Ureter (tissue), 1 donor: ENCODE measurements at places on chromosomes 1 and 21. TPM values are rescaled to one million over a fixed set of nuclear protein-coding genes. Genes with fewer than 3 reads are reported as not detected.

GRCh38 chr1:100463791-100464424, 74.0 kb upstream of the GPR88 start:
- DNase-seq, result no peak

DNA sequence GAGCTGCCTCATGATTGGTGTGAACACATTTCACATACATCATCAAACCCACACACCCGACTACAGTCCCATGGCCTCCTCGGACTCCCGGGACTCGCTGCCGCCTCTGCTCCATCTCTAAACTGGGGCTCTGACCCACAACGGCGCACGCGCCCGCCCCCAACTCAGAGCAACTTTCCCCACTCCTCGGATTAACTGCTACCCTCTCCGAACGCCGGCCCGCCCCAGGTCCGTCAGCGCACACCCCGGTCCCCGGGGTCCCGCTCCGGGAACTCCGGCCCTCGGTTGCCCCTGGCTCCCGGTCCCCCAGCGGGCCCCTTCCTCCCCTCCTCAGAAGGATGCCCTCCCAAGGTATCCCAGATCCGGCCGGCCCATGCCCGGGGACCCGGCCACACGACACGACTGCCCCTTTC, 740 bp downstream of the DSTYK start:
- DNase-seq, result no peak

Gene PEAR1
- total RNA-seq, result 10.0 TPM

Gene VSIG8
- total RNA-seq, result not detected

DNA sequence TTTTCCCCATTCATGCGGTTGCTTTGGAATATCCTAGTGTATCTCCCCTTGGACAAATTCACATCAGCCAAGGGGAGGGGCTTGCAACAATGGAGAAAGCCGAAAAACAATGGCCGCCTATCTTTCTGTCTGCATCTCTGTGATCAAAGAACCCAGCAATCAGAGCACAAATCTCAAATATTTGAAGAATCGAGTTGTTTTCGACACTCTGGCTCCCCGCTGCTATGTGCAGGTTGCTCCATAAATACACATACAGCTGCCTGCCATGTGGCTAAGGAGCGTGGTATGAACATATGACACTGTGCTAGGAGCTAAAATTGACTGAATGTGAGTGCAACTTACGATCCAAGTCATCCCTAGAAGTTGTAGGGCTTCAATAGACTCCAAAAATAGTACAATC, 8.5 kb downstream of the CFHR4 start:
- no peak for DNase-seq

Gene HSD3B2
- not detected for total RNA-seq

- no peak for DNase-seq
These were observed 43.2 kb downstream of the PRRX1 start for GRCh38 chr1:170707117-170707516.

- DNase-seq, result no peak
These were observed 42.4 kb downstream of the PDE9A start for GRCh38 chr21:42695697-42696380.

- no peak for DNase-seq
These were observed 231.3 kb upstream of the IRF2BP2 start for GRCh38 chr1:234841281-234841680.

Gene RGS16
- 22.4 TPM for total RNA-seq

Gene SPRR2F
- total RNA-seq, result not detected

GRCh38 chr1:35885961-35886558, 3.1 kb downstream of the AGO1 start:
- DNase-seq, result no peak

GRCh38 chr21:33951276-33952178, 35.9 kb upstream of the ATP5PO start:
- DNase-seq, result peak; percentile 22

Gene OR10K2
- total RNA-seq, result not detected

Gene LY9
- total RNA-seq, result 3.2 TPM

DNA sequence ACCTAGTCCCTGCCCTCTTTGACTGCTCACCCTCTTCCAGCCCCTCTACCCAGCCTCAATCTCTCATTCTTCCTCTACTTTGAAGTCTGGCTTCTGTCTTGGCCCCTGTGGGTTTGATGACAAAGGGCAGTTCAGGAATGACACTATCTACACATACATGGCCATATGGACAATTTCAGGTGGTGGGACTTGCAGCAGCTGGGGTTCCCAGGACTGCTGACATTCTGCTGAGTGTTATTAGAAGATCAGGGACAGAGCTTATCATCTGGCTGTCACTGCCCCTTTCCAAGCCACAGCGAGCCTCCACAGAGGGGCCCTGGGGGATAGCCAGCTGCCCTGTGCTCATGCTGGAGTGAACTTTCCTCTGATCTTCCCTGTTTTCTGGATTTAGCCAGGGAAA, 97.4 kb upstream of the IPO9 start:
- DNase-seq, result no peak
